Effector memory CD8-positive, alpha-beta T cell (primary cell): ENCODE measurements at places on chromosomes 1 and 21.

DNA sequence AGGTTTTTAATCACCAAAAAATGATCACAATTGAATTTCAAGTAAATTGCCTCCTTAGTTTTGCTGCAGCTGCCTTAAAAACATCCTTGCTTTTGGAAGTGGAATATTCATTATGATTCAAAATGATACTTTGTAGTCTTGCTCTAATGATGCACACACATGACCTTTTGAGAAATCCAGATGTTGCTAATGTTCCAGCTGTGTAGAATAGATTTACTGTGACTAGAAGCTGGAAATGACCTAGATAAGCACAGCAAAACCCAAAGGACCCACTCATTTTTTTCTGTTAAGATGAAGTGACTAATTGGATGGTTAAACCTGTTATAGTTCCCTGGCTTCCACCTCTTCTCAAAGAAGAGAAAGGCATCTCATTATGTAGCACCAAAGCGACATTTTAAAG is 64.6 kb upstream of the RALGPS2 start:
- no peak for DNase-seq

GRCh38 chr1:233695901-233696300 is 82.0 kb downstream of the KCNK1 start:
- no peak for DNase-seq

DNA sequence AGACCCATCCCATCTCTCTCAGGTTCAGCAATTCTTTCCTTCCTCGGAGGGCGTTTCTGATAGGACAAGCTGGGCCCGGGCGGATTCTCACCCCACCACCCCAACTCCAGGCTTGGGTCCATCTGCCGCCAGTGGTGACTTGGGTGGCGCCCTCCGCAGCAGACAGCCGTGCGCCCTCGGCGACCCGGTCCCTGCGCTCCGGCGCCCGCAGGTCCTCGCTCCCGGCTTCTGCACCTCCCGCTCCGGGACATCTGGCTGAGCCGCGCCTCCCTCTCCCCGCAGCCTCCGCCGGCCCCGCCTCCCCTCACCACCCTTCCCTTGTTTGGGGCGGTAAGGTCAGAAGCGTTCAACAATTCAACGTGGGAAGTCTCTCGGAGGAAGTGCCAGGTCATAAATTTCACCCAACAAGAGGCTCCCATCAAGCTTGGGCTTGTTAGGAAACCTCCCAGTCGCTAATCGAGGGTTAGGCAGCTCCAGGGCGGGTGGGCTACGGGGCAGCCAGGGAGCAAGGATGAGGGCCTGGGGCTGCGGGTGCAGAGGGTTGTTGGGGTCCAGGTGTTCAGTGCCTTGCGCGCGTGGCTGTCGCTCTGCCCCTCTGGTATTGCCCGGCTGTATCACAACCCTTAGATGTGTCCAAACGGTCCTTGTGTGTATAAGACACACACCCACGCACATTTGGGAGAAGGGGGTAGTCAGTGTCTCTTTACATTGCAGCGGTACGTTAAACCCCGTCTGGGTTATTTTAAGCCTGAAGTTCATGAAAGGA is 39.8 kb downstream of the OLIG1 start:
- DNase-seq, result no peak

- no peak for DNase-seq
Measured at GRCh38 chr1:59063501-59063900, 233.4 kb upstream of the FGGY start.

DNA sequence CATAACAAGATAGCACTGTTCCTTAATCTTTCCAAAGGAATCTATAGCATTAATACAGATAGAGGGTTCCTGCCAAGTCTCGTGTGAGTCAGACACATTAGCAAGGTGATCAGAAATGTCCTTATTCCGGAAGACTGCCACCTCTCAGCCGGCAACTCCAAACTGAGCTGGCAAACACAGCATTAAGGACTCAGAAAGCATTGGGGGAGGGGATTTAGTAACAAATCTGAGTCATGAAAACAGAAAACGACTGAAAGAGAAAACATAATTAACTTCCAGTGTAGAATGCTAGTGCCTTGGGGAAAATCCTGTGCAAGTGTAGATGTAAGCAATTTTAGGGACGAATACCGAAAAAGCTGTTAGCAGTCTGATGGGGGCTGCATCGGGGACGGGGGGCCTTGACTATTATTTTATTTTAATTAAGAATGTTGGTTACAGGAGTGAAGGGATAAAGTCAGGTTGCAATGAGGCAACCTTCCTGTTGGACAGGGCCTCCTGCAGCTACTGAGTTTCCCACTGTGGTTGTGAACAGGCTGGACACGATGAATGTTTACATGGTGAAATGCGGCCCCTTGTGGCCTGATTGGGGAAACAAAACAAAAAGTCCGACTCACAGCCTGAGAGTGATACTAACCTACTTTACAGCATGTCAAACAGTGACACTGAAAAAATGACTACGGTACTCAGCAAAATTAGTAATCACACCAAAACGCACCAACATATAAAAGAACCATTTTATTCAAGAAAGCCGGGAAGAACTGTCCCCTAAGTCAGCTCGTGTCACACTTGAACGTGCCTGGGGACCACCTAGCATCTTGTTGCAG is 20.7 kb downstream of the MIS18A start:
- DNase-seq, result peak; percentile 12

- DNase-seq, result no peak
Measured at GRCh38 chr1:232965912-232966217, 15.5 kb downstream of the NTPCR start.

GRCh38 chr1:89261926-89262515 is 10.6 kb downstream of the GBP5 start:
- no peak for DNase-seq

GRCh38 chr1:49197081-49197480 is 420.4 kb upstream of the BEND5 start:
- no peak for DNase-seq

GRCh38 chr1:80779275-80779674 is 1021.5 kb upstream of the ADGRL2 start:
- DNase-seq, result no peak

- no peak for DNase-seq
Measured at GRCh38 chr1:245418077-245418476, 263.3 kb downstream of the KIF26B start.

- DNase-seq, result no peak
Measured at GRCh38 chr1:186899577-186899976, 70.8 kb downstream of the PLA2G4A start.

- DNase-seq, result no peak
Measured at GRCh38 chr21:39504230-39504629, 52.5 kb downstream of the SH3BGR start.

- no peak for DNase-seq
Measured at GRCh38 chr1:61138921-61139774, 56.8 kb downstream of the NFIA start.
